ENCODE measurements at places on chromosomes 5 and 9.

DNA sequence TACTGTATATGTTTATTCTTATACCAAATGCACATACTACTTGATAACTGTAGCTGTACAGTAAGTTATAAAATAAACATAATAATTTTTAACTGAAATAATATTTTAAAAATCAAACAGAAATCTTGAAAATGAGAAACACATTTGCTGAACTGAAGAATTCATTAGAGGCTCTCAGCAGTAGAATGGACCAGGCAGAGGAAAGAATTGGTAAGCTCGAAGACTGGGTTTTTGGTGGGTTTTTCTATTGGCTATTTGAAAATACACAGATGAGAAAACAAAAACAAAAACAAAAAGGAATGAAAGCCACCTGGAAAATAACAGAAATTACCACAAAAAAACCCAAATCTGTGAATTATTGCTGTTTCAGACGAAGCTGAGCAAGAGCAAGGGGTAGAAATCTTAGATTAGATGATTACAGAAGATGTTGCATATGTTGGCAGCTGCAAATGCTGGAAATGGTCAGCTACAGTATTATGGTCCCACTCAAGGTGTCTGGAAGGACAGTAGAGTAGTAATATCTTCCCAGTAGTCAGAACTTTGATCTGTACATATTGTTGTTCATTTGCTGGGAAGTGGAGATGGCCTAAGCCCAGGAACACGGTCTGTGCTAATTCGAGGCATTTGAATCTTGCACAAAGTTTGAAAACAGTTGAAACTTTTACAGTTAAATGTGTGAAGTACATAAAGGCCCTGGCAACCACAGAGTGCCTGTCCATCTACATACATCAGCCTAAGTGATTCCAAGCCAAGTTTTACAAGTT is 233.4 kb downstream of the COMMD10 start:
- no peak for DNase-seq

DNA sequence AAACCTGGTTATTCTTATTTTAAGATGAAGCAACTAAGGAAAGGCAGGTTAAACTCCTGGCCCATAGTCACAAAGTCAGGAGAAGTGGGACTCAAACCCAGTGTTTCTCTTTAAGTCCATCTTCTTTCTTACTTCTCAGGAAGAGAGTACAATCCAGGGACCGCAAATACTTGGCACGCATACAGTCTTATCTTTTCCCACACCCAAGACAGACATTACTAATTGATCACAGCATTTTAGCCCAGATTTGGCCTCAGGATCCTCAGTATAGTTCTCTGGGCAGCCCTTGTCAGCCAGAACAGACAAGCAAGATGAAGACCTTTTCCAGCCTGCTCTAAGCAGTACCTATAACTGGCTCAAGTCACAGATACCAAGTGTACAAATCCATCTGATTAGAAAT is 125.5 kb upstream of the RAI14 start:
- no peak for DNase-seq

DNA sequence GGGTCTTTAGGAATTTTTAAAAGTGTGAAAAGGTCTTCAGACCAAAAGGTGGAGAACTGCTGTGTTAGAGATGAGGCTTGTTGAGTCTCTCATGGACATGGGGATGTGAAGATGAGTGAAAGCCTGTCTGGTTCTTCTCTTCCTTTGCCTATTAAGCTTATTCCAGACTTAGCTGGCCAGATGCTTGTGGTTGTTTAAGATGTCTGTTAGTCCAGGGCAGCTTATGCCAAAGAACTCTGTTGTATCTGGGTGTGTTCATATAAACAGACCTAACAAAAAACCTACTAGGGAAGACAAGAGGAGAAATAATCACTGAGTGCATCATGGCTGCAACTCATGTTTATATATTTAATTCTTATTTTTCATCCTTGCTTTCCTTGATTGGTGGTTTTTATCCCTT is 57.5 kb upstream of the NCS1 start:
- DNase-seq, result no peak

DNA sequence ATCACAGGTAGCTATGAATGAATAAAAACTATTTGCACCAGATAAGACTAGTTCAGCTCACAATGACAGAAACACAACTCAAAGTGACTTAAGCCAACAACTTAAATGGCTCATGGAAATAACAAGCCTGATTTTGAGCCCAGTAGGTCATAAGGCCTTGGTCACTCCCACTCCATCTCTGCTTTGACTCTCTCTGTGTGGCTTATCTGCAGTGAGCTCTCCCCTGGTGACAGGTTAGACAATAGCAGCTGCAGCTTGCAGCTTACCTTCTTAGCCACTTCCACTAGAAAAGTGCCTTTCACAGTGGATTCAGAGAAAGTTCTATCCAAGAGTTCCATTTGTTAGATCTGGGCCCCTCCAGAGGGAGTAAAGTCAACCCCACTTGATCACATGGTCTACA is 315.7 kb downstream of the RAB3C start:
- DNase-seq, result no peak

DNA sequence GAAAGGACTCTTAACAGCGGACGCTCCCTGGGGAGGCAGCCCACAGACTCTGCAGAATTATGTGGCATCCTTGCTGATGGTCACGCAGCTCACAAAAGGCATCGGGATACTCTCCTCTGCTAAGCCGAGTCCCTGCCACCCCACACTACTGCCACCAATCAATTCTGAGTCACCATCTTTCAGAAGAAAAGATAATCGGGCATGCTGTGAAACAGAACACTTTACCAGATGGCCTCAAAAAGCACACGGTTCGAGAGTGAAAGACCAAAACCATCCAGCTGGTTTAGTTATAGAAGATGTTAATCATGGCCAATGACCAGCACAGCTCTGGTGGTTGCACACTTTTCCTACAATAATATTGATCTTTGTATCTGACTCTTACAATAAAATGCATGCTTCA is 136.3 kb downstream of the MYO10 start:
- no peak for DNase-seq

GRCh38 chr9:113148781-113149510 is 1.9 kb upstream of the SLC31A2 start:
- DNase-seq, result no peak

- DNase-seq, result no peak
These were observed 4.1 kb upstream of the SMU1 start for GRCh38 chr9:33080534-33080933.

GRCh38 chr9:115671963-115672305 is 481.7 kb upstream of the PAPPA start:
- DNase-seq, result no peak

DNA sequence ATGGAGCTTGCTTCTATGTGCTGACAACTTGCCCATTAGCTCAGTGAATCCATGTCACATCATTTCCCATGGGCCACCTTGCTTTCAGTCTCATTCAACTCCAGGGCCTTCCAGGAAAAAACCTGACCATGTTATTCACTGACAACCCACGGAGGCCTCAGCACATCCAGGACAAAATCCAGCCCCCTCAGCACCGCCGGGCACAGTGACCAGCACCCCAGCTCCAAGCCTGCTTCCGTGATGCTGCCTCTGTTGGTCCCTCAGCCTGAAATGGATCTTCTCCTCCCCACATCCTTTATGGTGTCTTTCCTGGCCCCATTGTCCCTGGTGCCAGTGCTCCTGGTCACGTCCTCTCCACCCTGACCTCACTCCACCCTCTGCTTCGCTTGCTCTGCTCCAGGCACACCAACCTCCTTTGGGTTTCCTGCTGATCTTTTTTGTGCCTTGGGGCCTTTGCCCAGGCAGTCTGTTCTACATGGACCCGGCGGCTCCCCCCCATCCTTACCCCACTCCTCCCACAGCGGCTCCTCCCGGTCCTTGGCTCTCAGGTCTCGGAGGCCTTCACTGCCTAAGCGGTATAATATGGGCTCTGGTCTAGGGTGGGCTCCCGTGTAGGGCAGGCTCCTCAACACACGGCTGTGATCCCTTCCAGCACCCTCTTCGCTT is 25.0 kb downstream of the ANKS6 start:
- DNase-seq, result no peak

DNA sequence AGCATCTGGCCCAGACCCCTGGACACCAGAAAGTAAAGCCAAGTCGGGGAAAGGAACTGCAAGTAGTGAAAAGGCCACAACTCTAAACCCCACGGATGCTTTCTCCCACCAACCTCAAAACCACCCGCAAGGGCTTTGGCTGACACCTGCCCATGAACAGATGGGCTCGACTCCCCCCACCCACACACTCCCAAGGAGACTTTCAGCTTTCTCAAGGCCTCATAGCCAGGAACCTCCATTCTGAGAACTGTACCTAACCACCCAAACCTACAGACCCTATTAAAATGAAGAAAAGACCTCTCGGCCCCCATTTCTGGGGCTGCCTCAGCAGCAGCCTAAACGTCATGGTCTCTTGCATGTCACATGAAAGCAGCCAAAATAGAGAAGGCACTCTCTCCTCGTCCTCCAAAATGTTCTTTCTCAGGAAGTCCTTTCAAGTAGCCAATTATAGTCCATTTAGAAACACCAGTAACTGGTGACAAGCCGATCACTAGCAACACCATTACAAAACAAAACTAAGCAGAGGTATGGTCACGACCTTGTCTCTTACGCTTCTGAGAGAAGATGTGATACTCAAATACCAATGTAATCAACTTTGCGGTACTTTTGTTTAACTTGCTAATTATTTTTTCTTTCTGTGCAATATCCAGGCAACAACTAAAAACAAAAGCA is 2.9 kb downstream of the B4GALT1 start:
- no peak for DNase-seq

- DNase-seq, result no peak
These were observed 18.1 kb downstream of the GRXCR2 start for GRCh38 chr5:145854651-145855258.

- no peak for DNase-seq
These were observed 92.8 kb downstream of the SNX18 start for GRCh38 chr5:54610197-54610944.

DNA sequence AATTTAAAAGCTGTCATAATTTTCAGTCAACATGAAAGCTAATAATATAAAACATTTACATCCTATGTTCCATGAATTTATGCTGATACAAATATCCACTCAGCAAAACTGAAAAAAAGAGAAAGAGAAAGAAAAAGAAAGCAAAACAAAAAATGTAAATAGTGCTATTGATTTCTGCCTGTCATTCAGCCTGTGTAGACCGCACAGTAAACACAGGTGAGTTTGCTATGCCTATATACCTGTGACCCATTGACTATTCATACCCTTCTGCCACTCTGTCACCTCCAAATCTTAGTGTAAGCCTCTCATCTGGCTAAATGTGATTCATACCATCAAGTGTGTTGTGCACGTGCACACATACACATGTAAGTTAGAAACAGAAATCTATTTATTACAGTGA is 359.0 kb upstream of the RORB start:
- no peak for DNase-seq

GRCh38 chr5:65734921-65735320 is 12.9 kb downstream of the NLN start:
- no peak for DNase-seq

DNA sequence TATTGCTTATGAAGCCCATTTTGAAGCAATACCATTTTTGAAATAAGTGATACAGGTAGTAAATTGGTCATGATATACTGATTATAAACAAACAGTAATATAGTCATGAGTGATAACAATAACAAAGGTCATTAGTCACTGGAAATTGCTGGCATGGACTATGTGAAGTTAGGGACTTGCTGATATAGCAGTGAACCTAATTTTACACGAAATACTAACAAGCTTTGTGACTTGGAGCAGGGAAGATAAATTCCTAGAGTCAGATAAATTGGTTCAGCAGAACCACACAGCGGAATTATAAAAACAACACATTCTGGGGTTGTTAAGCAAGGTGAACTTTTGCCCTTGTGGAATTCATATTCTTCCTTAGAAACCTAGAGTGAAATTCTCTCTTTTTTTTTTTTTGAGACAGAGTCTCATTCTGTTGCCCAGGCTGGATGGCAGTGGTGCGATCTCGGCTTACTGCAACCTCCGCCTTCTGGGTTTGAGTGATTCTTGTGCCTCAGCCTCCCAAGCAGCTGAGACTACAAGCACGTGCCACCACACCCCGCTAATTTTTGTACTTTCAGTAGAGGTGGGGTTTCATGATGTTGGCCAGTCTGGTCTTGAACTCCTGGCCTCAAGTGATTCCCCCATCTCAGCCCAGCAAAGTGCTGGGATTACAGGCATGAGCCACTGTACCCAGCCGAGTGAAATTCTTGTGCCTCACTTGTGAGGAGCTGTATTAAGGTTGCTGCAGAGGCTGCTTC is 6.0 kb downstream of the UGCG start:
- no peak for DNase-seq

GRCh38 chr5:140355546-140355945 is 4.4 kb upstream of the SLC4A9 start:
- DNase-seq, result no peak

DNA sequence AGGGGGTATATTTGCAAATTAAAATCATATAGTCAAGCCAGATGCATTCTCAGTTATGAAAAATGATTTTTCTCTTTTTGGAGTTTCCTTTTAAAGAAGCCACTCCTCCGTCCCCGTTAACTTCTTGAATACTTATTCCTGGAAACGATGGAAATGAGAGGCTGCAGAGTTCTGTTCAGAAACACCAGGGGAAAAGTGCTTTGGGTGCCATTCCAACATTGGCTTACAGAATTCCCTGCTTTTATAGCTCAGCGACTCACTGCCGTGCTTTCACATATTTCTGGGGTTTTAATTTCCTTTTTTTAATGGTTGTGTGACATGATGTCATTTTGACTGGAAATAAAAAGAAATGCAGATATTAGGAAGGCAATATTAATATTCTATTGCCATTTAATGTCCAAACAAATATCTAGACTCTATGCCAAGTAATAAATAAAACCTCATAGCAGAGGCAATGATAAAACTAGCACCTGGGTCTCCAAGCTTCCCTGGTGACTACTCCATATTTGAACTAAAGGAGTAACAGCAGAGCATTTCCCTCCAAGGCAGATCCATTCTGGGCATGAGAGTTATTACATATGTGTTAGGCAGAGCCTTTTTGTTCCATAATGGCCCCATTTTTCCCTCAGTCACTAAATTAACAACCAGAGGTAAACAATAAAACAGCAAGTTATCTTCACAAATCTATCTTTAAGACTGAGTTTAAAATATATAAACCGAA is 363.4 kb downstream of the EBF1 start:
- DNase-seq, result no peak

Measured in cortex of kidney (tissue), 1 donor.